Ovary (tissue), 10 donors: ENCODE measurements at places on chromosomes 12 and 14.

DNA sequence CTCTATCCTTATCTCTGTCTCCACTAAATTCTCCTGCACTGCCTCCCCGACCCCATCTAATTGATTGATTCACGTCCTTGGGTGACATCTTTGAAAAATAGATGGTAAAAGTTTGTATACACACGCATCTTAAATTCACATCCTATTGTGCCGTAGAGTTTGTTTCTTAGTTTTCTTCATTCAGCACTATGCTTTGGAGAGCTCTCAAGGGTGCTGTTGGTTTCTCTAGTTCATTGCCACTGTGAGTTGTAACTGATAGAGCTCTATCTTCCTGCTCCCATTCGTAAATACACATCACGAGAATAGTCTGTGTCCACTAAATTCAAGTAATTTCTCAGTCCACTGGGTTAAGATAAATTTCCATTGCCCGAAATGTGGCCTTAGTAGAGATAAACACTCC lies 1537.4 kb downstream of the AACS start:
- H3K27me3 ChIP-seq, result no peaks in the 10 kb centered on the region
- H3K27ac ChIP-seq, result no peak overlapping the region
- no peaks in the 10 kb centered on the region for H3K36me3 ChIP-seq
- no peak for DNase-seq
- no peaks in the 10 kb centered on the region for H3K4me1 ChIP-seq

- H3K27ac ChIP-seq, result peak overlapping the region; percentile 40
- DNase-seq, result peak; percentile 43
- H3K27me3 ChIP-seq, result no peaks in the 10 kb centered on the region
- no peaks in the 10 kb centered on the region for H3K36me3 ChIP-seq
- H3K4me3 ChIP-seq, result peak overlapping the region; percentile 43
- H3K4me1 ChIP-seq, result peaks cover 13% of the 10 kb centered on the region
These were observed 1.5 kb downstream of the KDM2B start for GRCh38 chr12:121579190-121579791.

DNA sequence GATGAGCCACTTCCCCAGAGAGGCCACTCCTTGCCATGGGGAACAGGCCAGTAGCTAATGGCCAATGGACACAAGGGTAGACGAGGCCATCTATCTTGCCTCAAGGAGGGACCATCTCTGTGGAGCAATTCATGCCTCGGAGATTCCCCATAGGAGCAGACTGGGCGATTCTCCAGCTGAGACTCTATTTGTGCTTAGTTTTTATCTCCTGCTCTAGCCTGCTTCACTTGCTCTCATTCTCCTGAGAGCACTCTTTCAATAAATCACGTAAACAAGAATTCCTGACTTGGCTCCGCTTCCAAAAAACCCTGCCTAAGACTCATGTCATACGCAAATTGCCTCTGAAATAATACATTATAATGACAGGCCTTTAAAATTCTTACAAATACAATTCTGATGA lies 396.4 kb upstream of the USP15 start:
- H3K4me1 ChIP-seq, result no peaks in the 10 kb centered on the region
- no peaks in the 10 kb centered on the region for H3K27me3 ChIP-seq
- no peak overlapping the region for H3K4me3 ChIP-seq

DNA sequence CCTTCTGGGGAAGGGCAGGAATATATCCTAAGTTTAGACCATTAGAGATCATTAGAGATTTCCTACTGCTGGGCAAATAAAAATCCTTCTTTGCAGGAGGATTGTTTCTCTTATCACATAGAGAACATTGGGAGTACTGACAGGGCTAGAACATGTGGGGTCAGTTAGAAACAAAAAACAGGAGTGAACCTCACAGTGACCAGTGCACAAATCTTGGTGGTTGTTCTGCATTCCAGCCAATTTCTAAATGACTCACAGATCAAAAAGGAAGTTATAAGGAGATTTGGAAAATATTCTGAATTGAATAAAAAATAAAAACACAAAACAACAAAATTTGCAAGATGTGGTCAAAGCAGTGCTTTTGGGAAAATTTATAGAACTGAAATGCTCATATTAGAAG lies 118.8 kb downstream of the LLPH start:
- no peak for DNase-seq
- no peaks in the 10 kb centered on the region for H3K27me3 ChIP-seq
- H3K4me3 ChIP-seq, result no peak overlapping the region
- no peaks in the 10 kb centered on the region for H3K4me1 ChIP-seq
- no peaks in the 10 kb centered on the region for H3K36me3 ChIP-seq
- H3K27ac ChIP-seq, result no peak overlapping the region

- no peak for DNase-seq
- no peaks in the 10 kb centered on the region for H3K36me3 ChIP-seq
- H3K27ac ChIP-seq, result no peak overlapping the region
- peaks cover 11% of the 10 kb centered on the region for H3K4me1 ChIP-seq
- H3K27me3 ChIP-seq, result no peaks in the 10 kb centered on the region
- no peak overlapping the region for H3K4me3 ChIP-seq
These were observed 17.7 kb downstream of the OR6S1 start for GRCh38 chr14:20623798-20624197.

GRCh38 chr12:132289356-132290202 lies 39.8 kb downstream of the GALNT9 start:
- no peaks in the 10 kb centered on the region for H3K27me3 ChIP-seq
- peaks cover 2% of the 10 kb centered on the region for H3K4me1 ChIP-seq
- H3K36me3 ChIP-seq, result no peaks in the 10 kb centered on the region
- H3K4me3 ChIP-seq, result no peak overlapping the region
- DNase-seq, result no peak
- no peak overlapping the region for H3K27ac ChIP-seq

GRCh38 chr14:78933948-78934524 lies 763.9 kb downstream of the NRXN3 start:
- no peak for DNase-seq
- H3K4me3 ChIP-seq, result no peak overlapping the region
- no peak overlapping the region for H3K27ac ChIP-seq
